Activated CD4-positive, alpha-beta memory T cell treated with anti-CD3 and anti-CD28 coated beads, Interleukin-2, amount 10 ng/mL, durations not matched to agents 7 days and 5 days (primary cell): ENCODE measurements at places on chromosomes 12 and 14. TPM values are rescaled to one million over a fixed set of nuclear protein-coding genes. Genes with fewer than 3 reads are reported as not detected.

GRCh38 chr12:97276661-97277429 is 185.8 kb upstream of the RMST start:
- no peak for DNase-seq

PMEL gene
- total RNA-seq = 0.33 TPM

- no peak for DNase-seq
These were observed 10.3 kb downstream of the ACVR1B start for GRCh38 chr12:51961834-51962233.

DNA sequence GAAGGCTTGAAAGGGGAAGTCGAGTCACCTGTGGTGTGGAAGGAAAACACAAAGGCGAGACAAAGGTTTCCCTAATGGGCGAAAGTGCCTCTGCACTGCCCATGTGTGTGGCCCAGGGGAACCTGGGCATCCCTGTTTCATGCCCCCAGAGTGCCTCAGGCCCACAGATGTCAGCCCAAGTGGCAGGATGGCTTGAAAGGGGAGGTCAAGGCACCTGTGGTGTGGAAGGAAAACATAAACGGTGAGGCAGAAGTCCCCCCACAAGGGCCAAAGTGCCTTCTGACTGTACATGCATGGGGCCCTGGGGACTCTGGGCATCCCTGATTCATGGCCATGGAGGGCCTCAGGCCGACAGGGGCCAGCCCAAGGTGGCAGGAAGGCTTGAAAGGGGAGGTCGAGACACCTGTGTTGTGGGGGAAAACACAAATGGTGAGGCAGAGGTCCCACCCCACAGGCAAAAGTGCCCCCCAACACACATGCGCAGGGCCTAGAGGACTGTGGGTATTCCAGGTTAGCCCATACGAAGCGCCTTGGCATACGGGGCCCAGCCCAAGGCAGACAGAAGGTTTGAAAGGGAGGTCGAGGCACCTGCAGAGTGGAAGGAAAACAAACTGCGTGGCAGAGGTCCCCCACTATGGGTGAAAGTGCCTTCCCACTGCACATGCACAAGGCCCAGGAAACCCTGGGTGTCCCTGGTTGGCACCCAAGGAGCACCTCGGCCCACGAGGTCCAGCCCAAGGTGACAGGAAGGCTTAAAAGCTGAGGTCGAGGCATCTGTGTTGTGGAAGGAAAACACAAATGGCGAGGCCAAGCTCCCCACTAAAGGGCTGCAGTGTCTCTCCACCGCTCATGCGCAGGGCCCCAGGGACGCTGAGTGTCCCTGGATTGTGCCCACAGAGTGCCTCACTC is 382.3 kb downstream of the ALG10 start:
- no peak for DNase-seq

STXBP6 gene
- total RNA-seq = not detected

- no peak for DNase-seq
These were observed 379.0 kb downstream of the LRIG3 start for GRCh38 chr12:58541300-58541690.

DNA sequence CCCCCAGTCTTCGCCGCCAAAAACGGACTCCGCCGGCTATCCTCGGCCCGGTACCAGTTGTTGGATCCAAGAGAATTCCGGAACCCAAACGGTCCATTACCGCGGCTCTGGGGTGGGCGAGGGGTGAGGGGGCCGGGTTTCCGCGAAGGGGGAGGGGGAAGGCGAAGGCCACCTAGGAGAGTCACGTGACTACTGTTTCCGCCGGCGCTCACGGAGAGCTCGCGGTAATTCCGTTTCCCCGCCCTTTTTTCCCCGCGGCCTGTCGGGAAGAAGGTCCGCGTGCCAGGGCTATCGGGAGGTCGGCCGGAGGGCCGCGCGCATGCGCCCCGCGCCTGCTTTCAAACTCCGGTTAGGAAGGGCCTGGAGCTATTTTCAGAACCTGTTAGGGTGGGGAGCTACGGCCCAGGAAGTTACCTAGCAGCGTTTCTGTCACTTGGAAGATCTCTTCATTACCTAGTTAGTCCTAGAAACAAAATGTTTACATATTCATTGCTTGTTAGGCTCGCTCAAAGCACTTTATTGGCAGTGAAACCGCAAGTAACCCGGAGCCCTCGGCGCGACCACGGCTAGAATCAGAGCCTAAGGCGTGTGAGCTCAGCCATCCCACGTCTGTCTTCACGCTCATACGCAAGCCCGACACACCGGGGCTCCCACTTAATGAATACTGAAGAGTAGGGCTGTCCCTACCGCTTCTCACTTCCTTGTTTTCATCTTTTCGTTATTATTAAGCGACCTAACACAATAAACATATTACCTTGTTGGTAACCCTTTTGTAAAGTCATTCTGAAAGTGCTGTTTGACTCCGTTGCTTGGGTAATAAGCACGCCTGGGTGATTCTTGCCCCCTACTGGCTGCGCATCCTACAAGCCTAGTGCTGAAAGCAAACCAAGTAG is 624 bp upstream of the SBNO1 start:
- DNase-seq = peak; percentile 98

SERPINA10 gene
- total RNA-seq = not detected

DNA sequence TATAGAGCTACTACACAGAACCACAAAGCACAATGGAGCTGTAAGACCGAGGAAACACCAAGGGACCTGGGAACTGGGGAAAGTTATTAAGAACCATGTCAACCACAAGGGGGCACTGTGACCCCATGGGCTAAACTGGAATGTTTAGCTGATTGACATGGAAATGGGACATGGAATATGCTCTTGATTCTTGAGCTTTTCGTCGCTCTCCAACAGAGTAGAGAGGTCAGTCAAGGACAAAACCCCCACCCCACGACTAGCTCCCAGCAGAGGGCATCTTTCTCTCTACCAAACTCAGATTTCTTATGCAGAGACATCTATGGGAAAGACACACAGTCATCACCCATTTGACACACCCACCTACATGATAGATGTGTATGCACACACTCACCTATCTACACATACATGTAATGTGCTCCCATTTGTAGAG is 10.1 kb downstream of the NDRG2 start:
- DNase-seq = peak; percentile 79

SYT1 gene
- not detected for total RNA-seq

RHEBL1 gene
- 15.8 TPM for total RNA-seq

VDR gene
- 62.9 TPM for total RNA-seq

EPYC gene
- total RNA-seq = not detected
